ENCODE measurements at places on chromosomes 2 and 18. TPM values are rescaled to one million over a fixed set of nuclear protein-coding genes. Genes with fewer than 3 reads are reported as not detected.

Gene TANC1
- 22.5 TPM for total RNA-seq

Gene TACR1
- total RNA-seq, result 0.06 TPM

Gene PROM2
- 0.68 TPM for total RNA-seq

Gene C2orf66
- total RNA-seq, result not detected

Gene CYTIP
- total RNA-seq, result not detected

Gene ADGRF3
- 0.11 TPM for total RNA-seq

DNA sequence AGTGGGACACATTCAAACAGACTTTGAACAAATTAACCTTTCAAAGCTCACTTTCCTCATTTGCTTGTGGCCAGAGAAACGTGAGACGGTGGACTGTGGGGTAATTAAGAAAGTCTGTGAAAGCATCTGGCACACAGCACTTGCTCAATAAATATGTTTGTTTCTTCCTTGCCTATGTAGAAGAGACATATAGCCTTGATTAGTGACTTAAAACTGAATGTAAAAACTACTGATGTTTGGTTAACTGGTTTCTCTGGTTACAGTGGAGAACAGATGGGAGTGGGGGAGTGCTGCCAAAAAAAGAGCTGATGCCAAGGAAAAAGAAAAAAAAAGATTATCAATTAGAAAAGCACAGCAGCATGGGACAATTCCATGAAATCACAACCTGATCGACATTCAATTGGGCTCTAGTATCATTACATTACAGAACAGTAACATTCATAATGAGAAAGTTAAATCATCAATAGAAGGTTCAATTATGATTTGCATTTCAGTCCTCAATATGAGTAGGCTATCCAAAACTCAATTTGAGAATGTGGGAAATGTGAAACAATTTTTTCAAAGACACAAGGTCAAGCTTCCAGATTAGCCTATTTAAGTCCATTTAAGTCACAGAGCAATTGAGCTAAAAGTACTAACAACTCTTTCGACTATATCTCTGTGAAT is 14.7 kb downstream of the CUL3 start:
- DNase-seq, result no peak

DNA sequence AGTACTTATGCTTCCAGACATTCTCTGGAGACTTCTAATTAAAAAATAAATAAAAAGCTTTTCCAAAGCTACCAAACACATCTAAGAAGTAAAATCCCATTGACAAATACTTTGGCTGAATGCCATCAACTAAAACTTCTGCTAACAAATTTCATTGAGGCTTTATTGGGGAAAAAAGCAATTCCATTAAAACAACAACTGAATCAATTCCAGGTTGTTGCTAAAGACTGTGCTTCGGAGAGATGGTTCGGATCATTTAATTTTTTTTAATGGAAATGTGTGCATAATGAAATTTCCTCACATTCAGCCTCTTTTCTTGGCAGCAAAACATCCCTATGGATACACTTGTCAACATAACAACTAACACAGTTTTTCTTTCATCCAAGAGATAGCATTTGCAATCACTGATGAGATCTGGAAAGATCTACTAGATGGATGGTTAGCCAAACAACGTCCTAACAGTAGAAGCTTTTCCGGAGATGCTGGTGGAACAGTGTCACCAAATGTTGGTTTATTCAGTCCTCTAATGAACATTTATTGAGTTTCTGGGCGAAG is 446.1 kb upstream of the FAM98A start:
- no peak for DNase-seq

- no peak for DNase-seq
These were observed 10.8 kb upstream of the COX7A2L start for GRCh38 chr2:42371611-42372473.

DNA sequence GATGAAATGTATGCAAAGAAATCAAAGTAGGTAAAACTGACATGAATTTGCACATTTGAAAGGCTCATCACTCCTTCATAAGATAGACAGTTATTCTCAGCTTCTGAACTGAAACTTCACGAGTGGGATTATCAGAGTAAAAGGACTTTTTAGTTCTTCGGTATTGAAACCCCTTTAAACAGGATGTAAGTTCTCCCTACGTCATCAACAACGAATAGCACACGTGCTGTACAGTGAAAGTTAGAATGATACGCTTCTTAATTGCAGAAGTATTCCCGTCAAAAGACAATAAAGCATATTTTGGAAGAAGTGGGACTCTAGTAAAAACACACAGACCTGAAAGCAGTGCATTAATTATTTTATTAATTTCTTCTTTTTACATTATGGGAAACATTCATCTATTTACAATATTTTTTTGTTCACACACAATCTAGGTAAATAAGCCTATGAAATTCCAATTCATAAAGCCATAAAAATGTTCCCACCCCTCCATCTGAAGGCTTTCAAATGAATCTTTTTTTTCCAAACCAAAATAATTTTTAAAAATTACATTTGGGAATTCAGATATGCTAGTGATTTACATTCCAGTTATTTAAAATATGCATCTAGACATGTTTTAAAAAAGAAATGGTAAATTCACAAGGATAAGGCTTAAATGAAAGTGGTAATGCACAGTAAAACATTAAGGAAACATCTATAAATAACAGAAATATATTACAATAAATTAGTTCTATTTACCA is 45.9 kb downstream of the TGIF1 start:
- no peak for DNase-seq

- DNase-seq, result peak; percentile 72
These were observed 52.1 kb downstream of the EEF1B2 start for GRCh38 chr2:206211657-206212255.

DNA sequence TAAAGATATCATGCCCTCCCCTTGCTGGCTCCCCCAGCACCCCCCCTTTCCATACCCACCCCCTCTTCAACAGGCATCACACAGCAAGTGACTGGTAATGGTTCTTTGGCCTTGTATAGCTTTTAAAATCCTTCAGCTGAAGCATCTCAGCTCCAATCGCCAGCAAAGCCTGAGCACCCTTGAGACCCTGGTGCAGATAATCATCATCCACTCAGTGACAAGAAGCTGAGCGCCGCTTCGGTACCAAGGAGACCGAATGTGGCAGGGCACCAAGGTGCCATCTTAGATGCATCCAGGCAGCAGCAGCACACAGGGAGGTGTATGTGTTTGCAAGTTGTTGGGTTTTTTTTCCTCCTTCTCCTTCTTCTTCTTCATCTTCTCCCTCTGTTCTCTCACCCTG is 232.7 kb downstream of the BCL11A start:
- DNase-seq, result no peak

- DNase-seq, result no peak
These were observed 83.1 kb upstream of the ACVR1 start for GRCh38 chr2:157959249-157959648.

DNA sequence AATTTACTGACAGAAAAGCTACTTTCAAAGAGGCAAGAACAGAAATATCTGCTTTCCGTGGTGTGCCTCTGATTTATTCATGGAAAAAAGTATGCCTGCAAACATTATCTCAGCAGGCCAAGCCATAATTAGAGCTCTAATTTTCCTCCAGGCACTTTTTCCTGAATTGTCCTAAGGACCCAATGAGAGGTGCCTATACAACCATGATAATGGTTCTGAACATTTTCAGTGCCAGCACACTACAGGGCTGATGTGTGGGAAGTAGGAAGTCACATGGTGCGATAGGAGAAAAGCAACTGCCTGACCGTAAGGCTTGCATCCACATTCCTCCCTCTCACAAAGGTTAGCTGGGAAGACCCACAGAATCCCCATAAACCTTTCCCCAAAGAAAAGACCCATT is 45.9 kb upstream of the EGR4 start:
- DNase-seq, result no peak

GRCh38 chr2:72849138-72849462 is 23.3 kb upstream of the EXOC6B start:
- DNase-seq, result no peak

DNA sequence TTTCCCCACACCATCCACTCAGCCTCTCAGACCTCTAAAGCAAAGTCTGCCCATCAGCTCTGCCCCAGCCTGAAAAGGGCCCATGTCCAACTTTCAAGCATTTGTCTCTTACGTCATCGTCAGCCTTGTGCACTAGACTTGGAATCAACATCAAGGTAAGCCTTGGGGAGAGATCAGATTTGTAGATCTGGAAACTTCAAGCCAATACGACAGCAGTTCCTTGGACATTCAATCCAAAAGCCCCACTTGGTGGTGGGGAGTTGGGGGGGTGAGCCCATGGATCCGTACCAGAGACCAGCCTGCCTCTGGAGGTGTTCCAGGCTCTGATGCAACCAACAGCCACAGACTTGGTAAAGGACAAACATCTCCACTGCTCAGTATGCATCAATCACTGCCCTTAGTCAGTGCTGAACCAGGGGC is 206.8 kb upstream of the MEIS1 start:
- DNase-seq, result no peak

- peak; percentile 9 for DNase-seq
These were observed 40.4 kb downstream of the NUP35 start for GRCh38 chr2:183164650-183165015.

DNA sequence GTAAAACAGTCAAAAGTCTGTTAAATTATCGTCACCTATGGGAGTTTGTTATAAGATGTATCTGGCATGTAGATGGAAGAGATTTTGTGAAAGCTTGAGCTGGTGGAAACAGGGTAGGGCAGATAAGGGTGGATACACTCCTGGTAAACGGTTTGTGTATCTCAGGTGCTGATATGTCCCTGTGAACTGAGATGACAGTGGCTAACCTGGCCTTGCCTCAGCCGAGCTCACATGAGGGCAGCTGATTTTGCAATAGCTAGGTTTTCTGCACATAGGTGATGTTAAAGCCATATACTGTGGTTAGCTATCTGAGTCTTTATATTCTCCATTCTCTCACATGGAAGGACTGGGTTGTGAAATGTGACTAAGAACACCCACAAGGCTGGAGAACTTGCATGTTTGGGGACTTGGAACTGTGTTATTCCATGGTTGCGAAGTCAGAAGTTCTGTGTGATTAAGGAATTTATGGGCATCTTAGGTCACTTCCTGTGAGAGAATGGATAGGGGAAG is 205.1 kb downstream of the TPGS2 start:
- DNase-seq, result peak; percentile 22

GRCh38 chr2:7609556-7609955 is 692.3 kb downstream of the RNF144A start:
- no peak for DNase-seq

GRCh38 chr2:234071664-234072063 is 21.2 kb downstream of the SPP2 start:
- DNase-seq, result no peak

DNA sequence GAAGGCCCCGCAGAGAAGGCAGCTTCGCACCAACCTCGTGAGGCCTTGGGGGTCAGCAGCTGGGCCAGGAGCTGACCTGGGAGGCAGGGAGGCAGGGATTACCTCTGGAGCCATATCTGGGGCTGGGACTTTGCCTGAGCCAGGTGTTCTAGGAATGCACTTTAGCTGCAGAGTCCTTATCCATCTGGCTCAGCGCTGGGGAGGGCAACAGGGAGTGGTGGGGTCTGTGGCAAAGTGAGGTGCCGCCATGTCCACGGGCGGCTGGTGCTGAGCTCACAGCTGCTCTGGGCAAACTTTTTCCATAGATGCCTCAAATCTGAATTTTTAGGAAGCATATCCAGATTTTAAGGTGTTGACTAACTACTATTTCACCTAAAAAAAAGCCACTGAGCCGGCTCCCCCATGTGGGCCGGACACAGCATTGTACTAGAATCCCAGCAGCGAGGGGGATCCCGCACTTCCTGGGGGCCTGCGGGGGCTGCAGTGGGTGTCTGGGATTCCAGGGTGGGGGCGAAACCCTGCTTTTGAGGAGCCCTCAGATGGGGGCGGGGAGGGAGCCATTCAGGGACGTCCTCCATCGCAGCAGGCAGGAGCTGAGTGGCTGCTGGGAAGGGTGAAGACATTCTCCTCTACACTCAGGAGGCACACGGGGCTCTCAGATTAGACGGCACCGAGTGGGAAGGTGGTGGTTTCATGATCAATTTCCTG is 34.6 kb downstream of the RTP5 start:
- no peak for DNase-seq

DNA sequence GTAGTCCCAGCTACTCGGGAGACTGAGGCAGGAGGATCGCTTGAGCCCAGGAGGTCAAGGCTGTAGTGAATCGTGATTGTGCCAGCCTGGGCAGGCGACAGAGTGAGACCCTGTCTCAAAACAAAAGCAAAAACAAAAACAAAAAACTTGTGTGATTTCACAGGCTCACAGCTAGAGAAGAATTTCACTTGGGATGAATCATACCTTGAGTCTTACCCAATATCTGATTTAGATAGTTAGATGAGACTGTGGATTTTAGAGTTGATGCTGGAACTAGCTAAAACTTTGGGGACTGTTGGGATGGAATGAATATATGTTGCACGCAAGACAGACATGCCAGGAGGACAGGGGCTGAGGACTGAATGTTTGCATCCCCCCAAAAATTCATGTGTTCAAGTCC is 4.4 kb downstream of the ANKRD29 start:
- no peak for DNase-seq

DNA sequence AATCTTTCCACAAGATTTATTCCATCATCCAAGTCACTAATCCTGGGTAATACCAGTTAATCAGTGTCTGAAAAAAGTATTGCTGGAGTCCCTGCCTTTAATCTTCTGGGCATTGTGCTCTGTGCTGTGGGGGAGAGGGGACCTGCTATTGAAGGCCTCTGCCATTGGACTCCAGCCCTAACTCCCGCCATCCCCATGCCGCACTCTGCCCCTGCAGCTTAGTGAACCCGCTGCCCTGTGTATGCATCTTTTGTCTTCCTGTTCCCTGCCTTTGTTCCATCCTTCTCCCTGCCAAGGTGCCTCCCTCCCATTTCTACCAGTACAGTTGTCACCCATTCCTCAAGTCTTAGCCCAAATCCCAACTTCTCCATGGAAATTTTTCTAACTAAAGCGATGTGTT is 113.8 kb upstream of the EPAS1 start:
- no peak for DNase-seq

GRCh38 chr2:71353248-71353647 is 21.7 kb downstream of the ZNF638 start:
- no peak for DNase-seq

DNA sequence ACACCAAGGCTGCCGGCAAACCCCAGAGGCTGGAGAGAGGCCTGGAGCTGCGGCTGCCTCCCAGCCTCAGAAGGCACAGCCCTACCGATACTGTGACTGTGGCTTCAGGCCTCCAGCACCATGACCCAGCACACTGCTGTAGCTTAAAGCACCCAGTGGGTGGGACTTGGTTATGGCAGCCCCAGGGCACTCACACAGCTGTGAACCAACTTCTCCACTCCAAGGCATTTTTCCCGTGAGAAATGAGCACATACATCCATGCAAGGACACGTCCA is 199.5 kb downstream of the NDUFA10 start:
- DNase-seq, result no peak

GRCh38 chr2:67471681-67472080 is 74.5 kb downstream of the ETAA1 start:
- no peak for DNase-seq

- no peak for DNase-seq
These were observed 84.1 kb downstream of the LDLRAD4 start for GRCh38 chr18:13302457-13303225.

DNA sequence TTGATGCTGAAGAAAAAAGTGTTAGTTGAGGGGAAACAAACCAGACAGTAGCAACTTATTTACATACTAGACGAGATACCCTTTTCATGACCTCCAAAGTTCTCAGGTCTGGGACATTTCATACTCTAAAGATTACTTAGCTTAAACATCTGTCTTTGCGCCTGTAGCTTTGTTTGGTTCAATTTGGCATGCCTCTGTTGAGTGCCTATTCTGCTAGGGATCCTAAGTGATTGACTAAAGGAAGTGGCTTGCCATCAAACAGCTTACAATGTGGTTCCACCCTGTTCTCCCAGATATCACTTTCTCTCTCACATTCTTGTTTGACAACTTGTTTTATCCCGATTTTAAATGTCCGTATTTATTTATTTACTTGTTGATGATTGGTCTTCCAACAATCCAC is 488.8 kb downstream of the PARD3B start:
- no peak for DNase-seq
